ENCODE measurements at places on chromosomes 1 and 21. TPM values are rescaled to one million over a fixed set of nuclear protein-coding genes. Genes with fewer than 3 reads are reported as not detected.

The FCAMR gene
- total RNA-seq = not detected

The NOC2L gene
- total RNA-seq = 63.5 TPM

The SLC22A15 gene
- total RNA-seq = not detected

The XCL2 gene
- not detected for total RNA-seq

The FAAH gene
- 1.3 TPM for total RNA-seq

The PLA2G5 gene
- total RNA-seq = not detected

The CFHR1 gene
- total RNA-seq = not detected

The UTS2 gene
- total RNA-seq = not detected

The RAP1GAP gene
- total RNA-seq = not detected

The MMP23B gene
- total RNA-seq = 1.3 TPM

The ENO1 gene
- 1,347 TPM for total RNA-seq

The TPTE gene
- total RNA-seq = not detected
